Stimulated activated effector memory CD8-positive, alpha-beta T cell treated with anti-CD3 and anti-CD28 coated beads, Interleukin-12 subunit alpha, Interleukin-12 subunit beta, amount 100 ng/mL, for 72 hours (primary cell): ENCODE measurements at places on chromosomes 11 and 22.

- no peak for DNase-seq
These were observed 12.8 kb upstream of the MUC15 start for GRCh38 chr11:26584818-26585217.

DNA sequence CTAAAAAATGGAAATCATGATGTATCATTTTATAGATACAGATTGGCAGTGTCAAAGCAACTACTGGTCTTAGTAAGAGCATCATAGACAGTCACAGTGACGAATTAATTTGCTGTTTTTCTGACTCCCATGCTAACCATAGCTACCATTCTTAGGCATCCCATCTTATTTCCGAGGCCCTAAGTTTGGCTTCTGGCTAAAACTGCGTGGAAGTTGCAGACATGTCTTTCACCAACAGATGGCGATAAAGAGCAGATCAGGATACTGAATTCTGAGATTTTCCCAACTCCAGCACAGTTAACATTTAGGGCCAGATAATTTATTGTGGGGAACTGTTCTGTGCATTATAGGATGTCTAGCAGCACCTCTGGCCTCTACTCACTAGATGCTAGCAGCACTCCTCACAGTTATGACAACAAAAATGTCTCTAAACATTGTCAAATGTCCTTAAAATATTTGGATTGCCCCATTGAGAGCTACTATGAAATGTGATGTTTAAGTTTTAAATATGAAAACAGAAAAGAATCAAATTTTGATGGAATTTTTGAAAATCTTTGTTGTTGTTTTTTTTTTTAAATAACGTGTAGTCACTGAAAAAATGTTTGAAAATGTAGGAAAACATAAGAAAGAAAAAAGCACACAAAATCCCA is 16.3 kb downstream of the OR2AG2 start:
- no peak for DNase-seq

- DNase-seq = no peak
These were observed 1.6 kb upstream of the ANO1 start for GRCh38 chr11:70076461-70076931.

DNA sequence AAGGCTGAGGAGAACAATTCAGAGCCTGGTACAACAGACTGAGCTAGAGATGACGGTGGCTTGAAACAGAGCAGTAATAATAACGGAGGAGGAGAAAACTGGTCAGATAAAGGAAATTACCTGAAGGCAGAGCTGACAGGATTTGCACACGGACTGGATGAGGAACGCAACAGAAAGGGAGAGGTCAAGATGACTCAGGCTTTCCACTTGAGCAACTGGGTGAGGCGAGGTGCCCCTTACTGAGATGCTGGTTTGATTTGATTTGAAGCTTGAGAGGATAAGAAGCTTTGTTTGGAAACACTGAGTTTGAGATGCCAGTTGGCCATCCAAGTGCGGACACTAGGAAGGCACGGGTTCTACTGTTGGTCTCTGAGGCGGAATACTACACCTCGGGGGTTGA is 35.4 kb upstream of the NRIP3 start:
- no peak for DNase-seq

- DNase-seq = no peak
These were observed 20.4 kb upstream of the GRAMD1B start for GRCh38 chr11:123409456-123410217.

- DNase-seq = no peak
These were observed 18.4 kb downstream of the SULT4A1 start for GRCh38 chr22:43843783-43844530.

- no peak for DNase-seq
These were observed 11.9 kb upstream of the TESMIN start for GRCh38 chr11:68763181-68763721.

DNA sequence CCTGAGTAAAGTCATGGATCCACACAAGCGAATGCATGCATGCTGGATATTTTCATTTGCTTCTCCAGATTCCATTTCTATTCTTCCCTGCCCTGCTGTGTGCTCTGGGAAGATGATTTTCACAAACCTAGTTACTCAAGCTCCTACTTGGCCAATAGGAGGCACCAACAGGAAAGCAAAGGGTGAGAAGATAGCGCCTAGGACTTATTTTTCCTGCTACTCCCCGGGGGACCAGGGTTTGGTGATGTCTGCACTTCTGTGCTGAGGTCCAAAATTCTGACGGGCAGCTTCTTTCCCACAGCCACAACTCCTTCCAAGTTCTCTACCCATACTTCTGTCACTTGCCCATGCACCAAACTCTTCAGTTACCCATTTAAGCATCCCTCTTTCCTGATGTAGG is 509.3 kb upstream of the TENM4 start:
- no peak for DNase-seq

DNA sequence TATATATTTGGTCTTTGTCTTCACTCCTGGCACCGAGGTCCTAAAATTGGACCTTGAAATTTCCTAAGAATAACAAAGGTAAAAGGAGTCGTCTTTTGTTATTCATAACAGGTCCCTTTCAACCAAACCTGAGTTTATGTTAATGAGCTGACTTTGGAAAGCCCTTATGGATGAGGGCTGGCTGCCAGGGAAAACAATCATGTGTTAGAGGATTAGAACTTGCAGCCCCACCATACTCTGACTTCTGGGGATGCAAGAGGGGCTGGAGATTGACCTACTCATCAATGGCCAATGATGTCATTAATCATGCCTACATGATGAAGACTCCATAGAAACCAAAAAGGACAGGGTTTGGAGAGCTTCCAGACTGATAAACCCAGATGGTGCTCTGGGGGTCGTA is 118.9 kb downstream of the MRTFA start:
- DNase-seq = no peak

GRCh38 chr22:40345271-40345670 is 1.0 kb upstream of the ADSL start:
- no peak for DNase-seq

GRCh38 chr22:17845327-17845726 is 71.1 kb upstream of the BID start:
- DNase-seq = no peak

DNA sequence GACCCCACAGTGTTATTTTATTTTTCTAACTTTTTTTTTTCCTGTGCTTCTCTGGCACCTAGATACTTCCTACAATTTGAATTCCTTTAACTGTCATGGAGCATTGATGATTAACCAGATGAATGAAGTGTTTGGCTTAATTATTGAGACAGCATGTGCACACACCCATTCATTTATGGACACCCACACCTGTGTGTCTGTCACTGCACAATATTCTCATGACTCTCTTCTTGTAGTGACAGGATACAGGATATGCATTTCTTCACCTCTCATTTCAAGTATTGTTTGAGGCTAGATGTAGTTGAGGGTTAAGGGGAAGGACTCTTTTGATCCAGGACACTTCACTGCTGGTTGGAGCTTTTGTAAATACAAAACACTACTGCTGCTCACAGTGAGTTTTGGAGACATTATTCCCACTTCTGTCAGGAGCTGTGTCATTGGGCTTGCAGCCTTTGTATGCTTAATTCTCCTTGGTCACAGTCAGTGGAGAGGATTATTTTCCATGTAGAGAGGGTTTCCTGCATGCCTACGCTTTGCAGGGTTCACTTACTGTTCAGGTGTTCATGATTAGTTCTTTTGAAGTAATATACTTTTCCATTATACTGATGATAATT is 33.5 kb downstream of the SPECC1L start:
- DNase-seq = no peak

DNA sequence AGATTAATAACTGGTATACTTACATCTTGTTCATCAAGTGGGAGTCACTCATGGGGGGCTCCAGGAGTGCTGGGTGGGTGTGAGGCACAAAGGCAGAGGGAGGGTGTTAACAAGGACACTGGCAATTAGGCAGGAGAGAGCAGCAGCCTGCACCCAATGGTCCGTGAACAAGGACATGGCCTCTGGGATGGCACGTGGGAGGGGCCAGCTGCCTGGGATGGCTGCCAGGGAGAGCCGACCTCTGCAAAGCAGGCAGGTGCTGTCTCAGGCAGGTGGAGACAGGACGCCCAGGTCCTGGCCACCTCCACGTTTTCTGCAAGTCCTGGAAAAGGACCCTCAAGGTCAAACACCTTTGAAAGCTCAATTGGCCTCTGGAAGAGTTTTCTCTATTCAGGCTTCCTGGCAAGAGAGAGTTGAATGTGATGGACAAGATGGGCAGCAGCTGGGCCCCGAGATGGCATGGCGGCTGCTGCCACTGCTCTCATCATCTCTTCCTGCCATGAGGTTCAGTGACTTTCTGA is 257.1 kb downstream of the BUD13 start:
- no peak for DNase-seq

DNA sequence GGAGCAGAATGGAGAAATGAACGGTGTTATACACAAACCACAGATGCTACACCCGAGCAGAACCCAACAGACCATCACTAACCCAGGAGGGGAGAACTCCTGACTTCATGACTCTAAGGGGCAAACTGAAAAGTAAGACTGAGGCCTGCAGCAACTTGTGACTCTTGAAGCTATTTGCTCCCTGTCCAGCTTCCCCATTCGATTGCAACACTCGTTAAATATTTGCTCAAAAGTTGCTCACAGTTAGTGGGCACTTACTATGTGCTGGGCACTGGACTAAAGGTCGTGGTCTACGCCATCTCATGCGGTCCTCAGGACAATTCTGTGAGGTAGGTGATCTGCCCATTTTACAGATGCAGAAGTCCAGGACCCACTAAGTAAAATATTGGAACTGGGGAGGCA is 9.5 kb upstream of the ADA2 start:
- DNase-seq = no peak

- DNase-seq = no peak
These were observed 9.5 kb upstream of the GGA1 start for GRCh38 chr22:37599153-37599552.

GRCh38 chr11:83601201-83601913 is 315.2 kb upstream of the CCDC90B start:
- no peak for DNase-seq

- peak; percentile 33 for DNase-seq
These were observed 85.9 kb upstream of the MYOD1 start for GRCh38 chr11:17633279-17633986.

DNA sequence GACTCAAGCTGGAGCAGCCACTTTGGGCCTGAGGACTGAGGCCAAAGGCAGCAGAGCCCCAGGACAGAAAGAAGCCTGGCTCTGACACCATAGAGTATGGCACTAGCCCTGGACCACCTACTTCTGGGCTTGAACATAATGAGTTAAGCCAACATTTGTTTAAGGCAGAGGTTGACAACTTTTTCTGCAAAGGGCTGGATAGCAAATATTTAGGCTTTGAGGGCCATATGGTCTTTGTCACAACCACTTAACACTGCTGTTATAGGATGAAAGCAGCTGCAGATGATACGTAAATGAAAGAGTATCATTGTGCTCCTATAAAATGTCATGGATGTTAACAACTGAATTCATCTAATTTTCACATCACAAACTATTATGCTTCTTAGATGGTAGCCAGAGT is 16.6 kb downstream of the OSBP start:
- no peak for DNase-seq

DNA sequence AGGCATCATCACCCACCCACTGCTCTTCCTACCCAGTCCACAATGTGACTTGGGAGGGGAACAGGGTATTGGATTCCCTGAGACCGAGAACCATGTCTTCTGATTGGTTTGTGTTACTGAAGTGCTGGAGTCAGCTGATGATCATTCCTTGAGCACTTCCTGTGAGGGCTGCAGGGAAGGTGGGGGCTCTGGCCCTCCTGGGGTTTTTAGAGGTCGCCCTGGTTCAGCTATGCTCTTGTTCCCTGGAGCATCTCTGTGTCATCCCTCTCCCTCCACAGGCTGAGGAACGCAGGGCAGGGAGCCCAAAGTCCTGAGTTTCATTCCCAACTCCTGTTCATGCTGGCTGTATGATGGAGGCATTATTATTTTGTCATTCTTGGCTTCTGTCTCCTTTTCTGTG is 6.7 kb downstream of the ZC3H7B start:
- DNase-seq = no peak

DNA sequence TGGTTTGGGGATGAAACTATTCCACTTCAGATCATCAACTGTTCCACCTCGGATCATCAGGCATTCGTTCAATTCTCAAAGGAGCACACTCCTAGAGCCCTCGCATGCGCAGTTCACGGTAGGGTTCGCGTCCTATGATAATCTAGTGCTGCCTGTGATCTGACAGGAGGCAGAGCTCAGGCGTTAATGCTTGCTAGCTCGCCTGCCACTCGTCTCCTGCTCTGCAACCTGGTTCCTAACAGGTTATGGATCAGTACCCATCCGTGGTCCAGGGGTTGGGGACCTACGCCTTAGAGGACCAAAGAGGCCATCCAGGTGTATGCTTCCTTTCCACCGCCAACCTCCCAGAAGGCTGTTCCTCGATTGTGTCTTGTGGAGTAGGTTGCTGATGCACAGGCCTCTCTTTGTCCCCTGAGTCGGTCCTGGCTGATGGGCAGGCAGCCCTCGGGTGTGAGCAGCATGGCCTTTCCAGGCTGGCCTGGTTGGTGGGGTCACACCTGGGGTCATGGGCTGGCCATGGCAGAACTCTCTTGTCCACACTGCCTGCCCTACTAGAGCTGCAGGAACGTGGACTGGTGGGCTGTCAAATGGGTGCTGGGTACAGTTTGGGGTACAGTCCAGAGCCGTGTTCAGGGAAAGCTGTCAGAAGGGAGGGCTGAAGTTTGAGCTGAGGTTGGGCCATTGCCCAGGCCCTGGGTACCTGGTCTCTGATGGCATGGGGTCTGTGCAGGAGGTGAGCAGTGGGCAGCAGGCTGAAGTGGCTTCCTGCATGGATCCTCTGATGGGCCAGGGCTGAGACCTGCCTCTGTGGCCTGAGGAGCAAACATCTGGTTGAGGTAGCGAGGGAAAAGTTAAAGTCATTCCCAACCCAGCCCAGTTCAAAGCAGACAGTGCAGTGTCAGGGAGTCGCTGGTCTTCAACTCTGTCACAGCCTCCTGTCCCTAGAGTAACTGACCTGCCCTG is 11.1 kb downstream of the PRDM11 start:
- DNase-seq = no peak

- no peak for DNase-seq
These were observed 14.3 kb downstream of the MPST start for GRCh38 chr22:37033605-37034430.

DNA sequence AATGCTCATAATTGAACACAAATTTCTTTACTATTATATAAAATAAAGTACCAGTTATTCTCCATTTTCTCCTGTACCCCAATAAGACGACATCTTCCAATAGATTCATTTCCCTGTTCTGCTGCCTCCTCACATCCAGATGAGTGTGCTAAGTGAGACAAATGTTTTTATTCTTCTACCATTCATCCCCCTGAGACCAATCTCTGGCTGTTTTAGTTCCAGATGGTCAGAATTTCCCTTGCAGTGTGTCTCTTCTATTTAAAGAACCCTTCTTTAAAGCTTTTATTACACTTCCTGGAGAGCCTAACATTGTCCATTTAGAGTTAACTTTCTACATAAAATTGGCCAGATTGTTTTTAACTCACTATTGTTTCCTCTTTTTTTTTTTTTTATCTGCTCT is 41.2 kb upstream of the GLYATL1 start:
- no peak for DNase-seq
